ENCODE measurements at places on chromosomes 11 and 22. TPM values are rescaled to one million over a fixed set of nuclear protein-coding genes. Genes with fewer than 3 reads are reported as not detected.

PANX3 gene
- total RNA-seq: not detected

DNA sequence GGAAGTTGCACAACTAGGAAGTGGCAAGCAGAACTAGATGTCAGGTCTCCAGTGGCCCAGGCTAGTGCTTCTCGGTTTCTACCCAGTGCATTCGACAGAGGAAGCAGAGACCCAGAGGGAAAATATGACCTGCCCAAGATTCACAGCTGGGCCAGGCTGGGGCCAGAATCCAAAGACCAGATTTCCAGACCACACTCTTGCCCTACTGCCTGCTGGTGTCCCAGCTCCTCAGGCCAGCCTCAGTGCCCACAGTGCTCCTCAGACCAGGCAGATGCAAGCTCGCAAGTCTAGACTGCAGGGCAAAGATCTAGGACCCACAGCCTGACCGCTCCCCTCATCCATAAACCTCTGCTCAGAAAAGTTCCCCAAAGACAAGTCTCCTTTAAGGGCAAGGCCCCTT is 262.6 kb downstream of the BUD13 start:
- DNase-seq: no peak

DNA sequence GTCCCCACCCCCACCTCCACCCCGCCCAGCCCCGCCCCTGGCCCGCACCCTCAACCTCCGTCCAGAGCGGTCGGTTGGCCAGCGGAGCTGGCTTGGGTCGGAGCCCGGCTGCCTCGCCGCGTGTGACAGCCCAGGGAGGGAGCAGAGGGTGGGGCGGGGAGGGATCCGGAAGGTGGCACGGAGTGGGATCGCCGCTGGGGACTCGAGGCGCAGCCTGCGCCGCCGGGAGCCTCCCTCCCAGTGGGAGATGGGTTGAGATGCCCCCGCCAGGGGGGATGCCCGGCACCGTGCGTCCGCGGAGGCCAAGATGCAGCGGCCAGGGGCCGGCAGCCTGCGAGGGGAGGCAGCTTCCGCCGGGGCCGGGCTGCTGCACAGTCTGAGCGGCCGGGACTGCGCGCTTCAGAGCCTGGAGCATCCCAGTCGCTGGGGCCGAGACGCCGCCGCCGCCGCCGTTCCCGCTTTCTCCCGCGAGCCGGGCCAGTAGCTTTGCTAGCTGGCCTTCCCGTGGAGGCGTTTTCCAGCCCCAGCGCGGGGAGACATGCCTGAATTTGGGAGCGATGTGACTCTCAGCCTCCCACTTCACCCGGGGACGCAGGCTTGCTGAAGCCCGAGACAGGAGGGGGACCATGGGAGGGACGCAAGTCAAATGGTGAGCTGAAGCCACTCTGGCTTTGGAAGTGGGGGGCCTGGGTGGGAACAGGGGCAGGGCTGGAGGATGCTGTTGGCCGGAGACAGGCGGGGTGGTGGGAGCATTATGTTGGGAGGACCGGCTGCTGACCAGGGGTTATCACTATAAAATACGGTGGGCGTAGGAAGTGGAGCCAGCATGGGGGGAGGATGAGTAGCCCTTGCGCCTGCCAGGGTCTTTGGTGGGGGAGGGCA is 40.2 kb downstream of the DIXDC1 start:
- peak; percentile 40 for DNase-seq

DNA sequence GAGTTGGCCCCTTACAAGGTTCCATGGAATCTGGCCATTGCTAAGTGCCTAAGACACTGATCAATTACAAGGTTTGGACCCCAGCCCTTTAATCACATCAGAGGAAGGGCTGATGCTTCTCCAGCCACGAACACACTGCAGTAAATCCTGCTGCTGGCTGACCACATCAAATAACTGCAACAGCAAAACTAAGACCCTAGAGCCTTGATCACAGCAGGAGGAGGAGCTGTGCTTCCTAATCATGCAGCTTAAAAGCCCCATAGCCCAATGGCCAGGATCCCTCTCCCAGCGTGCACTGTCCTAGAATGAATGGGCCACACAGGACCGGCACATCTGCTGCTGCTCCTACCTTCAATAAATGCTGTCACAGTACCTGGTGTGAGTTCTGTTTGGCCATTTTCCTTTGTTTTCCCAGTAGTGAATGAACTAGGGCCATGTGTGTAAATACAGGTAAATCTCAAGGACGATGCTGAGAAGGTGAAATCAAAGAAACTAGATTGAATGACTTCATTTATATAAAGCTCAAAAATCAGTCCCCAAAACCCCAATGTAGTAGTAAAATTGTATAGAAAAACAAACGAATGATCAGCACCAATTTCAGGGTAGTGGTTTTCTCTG is 12.7 kb downstream of the ZP1 start:
- no peak for DNase-seq

DNA sequence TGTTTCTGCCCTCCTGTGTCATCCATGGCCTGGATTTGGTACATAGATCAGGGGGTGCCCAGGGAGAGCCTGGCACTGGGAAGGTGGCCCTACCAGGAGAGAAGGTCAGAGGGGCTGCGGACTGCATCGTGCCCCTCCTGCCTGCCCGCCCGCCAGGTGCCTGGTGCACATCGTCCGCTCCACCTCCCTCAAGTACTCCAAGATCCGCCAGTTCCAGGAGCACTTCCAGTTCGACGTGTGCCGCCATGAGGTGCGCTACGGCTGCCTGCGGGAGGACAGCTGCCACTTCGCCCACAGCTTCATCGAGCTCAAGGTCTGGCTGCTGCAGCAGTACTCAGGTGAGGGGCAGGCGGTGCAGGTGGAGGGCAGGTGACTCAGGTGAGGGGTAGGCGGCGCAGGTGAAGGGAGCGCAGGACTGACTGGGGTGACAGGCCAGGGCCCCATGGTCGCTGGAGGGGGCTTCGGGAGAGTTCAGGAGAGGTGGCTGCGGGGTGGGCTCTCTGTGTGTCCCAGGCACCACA is 32.7 kb upstream of the TEF start:
- no peak for DNase-seq

GRCh38 chr11:85685820-85686459 is at the start of gene CCDC89:
CCDC89 (minus strand) TSS chr11:85686195; CDS start chr11:85686130, 65 bp downstream.
- DNase-seq: no peak

DNA sequence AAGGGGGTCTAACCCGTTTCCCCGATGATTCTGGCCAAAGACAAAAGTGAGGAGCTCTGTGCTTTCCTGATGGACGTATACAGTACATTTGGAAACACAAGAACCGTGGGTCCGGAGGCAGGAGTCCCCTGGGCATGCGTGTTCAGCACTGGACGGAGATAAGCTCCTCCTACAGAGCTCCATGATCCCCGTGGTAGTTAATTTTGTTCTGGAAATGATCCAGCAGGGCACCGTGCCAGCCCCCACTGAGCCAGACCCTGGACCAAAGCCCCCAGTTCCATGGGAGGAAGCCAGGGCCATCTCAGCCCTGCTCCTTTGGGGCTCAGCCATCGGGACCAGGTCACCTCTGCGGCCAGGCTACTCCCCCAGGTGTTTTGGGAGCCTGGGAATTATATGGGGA is 83.3 kb downstream of the TRMU start:
- DNase-seq: no peak

DNA sequence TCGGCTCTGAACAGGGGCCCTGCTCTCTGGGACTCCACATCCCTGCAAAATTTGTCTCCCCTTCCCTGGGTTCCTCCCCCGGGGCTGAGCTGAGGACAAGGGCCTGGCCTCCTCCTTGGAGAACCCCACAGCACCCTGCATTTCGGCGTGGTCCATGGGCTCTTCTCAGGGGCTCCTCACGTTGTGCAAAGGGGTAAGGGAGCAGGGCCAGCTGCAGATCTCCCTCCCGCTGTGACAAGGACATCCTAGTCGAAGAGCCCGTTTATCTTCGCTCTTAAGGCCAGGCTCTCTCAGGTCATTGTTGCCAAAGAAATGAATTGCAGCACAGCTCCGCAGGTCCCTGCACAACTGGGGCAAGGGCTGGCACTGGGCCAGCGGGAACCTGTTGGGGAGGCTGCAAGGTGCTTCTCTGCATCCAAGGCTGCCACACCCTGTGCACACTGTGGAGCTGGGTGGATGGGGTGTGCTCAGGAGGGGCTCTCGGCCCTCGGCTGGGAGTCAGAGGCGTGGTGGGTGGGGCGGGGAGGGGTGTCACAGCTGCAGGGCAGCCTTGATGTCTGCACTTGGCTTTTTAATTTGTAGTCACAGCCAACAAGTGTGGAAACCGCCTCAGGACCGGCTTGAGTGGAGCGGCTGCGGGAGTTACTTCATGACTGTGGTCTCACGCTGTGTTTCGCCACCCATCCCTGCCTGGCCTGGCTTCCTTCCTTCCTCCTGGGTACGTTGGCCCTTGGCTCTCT is 26.6 kb upstream of the SEPTIN5 start:
- no peak for DNase-seq

TMA7B gene
- total RNA-seq: 1.1 TPM

DNA sequence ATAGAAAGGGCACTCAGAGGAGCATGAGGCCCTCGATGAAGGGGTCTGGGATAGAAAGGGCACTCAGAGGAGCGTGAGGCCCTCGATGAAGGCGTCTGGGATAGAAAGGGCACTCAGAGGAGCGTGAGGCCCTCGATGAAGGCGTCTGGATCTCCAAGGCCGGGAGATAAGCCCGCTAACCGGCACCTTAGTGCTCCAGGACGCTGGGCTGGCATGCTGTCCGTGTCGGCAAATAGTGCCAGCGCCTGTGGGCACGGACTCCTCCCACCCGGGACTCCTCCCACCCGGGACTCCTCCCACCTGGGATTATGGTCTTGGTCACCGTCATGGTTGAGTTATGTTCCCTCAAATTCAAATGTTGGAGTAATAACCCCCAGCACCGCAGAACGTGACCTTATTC is 725.3 kb downstream of the BRD1 start:
- no peak for DNase-seq

GRCh38 chr22:31038686-31039085 is 42.4 kb upstream of the SMTN start:
- no peak for DNase-seq

MS4A15 gene
- not detected for total RNA-seq

KCNJ11 gene
- 0.43 TPM for total RNA-seq

- DNase-seq: no peak
Measured at GRCh38 chr22:31321421-31321820, 24.7 kb downstream of the PATZ1 start.

DNA sequence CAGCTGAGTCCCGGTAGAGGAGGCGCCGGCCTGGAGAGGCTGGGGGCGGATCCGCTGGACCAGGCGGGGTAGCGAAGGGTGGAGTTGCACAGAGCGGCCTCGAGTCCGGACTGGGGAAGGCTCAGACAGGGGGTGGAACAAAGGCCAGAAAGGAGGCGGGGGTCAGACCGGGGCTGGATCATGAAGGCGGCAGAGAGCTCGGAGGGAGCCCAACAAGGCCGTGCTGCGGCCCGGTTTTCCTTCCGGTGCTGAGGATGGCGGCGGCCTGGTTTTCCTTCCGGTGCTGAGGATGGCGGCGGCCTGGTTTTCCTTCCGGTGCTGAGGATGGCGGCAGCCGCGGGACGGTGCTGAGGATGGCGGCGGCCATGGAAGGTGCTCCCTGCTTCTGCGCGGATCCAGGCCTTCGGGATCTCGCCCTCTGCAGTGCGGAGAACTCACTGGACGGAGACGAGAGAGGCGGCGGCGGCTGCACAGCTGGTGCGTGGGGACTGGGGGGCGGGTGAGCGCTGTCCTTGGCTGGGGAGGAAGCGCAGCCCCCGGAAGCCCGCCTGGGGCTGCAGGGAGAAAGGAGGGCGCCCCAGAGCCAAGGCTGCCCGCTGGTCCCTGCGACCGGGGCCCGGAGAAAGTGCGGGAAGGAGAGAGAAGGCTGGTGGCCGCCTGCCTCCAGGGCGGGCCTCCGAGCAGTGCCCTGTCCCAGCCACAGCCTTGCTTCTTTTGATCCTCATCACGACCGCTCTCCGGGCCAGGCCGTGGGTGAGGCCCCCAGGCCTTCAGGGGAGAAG is 350.4 kb upstream of the B3GAT1 start:
- peak; percentile 33 for DNase-seq

LMO2 gene
- not detected for total RNA-seq

Data from activated CD4-positive, alpha-beta T cell treated with anti-CD3 and anti-CD28 coated beads for 36 hours (primary cell).